ENCODE measurements at places on chromosomes 1 and 21.

GRCh38 chr1:153122831-153123421 lies 9.6 kb upstream of the SPRR2F start:
- DNase-seq, result no peak

DNA sequence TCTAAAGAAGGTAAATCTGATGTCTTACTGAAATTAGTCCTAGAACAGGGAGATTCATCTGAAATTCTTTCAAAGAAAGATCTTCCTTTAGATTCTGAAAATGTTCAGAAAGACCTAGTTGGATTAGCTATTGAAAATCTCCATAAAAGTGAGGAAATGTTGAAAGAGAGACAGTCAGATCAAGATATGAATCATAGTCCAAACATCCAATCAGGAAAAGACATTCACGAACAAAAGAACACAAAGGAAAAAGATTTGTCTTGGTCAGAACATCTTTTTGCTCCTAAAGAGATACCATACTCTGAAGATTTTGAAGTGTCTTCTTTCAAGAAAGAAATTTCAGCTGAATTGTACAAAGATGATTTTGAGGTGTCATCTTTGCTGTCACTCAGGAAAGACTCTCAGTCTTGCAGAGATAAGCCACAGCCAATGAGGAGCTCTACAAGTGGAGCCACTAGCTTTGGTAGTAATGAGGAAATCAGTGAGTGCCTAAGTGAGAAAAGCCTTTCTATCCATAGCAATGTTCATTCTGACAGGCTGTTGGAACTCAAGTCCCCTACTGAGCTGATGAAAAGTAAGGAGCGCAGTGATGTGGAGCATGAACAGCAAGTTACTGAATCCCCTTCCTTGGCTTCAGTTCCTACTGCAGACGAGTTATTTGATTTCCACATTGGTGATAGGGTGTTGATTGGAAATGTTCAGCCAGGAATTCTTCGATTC lies 61.6 kb upstream of the QSOX1 start:
- DNase-seq, result no peak

DNA sequence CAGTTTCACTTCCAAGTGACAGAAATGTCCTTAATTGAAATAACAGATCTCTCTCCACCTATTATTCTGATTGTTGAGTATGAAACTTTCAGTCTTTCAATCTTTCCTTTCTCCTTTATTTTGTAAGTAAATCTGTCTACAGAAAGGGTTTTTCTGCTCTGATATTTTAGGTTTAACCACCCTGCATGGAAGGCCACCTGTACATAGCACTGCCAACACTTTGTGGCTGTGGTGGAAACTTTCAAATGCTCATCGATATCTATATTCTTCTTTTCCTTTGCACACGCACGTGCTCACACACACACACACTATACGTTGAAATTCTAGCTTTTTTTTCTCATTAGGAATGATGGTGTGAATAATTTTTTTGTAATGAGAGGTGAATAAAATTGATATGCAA lies 1179.3 kb downstream of the KCNT2 start:
- DNase-seq, result no peak

DNA sequence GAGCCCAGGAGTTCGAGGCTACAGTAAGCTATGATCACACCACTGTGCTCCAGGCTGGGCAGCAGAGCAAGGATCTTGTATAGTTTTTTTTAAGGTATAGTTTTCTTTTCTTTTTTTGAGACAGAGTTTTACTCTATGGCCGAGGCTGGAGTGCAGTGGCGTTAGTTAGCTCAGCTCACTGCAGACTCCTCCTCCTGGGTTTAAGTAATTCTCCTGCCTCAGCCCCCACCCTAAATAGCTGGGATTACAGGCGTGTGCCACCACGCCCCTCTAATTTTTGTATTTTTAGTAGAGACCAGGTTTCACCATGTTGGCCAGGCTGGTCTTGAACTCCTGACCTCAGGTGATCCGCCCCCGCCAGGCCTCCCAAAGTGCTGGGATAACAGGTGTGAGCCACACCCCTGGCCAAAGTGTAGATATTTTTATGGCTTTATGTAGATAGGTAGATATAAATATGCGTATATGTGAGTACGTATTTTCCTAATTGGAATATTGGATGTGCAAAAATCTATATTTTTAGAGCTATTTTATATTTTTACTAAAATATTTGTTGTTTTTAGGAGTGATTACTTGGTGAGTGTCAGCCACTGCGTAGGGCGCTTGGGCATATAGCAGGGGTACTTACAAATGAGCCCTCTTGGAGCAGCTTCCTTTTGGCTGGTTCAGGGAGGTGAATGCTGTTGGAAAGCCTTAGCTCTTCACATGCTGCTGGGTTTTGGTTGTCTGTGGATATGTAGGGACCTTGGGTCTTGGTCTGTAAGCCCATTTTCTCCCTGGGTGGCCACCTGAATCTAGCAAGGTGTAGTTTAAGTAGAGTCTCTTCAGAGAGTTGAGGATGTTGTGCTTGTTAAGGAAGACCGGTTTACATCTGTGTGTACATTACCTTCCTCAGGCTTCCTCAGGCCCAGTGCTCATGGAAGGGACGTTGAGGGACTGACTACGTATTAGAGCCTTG lies 9.5 kb downstream of the KDM4A start:
- no peak for DNase-seq

DNA sequence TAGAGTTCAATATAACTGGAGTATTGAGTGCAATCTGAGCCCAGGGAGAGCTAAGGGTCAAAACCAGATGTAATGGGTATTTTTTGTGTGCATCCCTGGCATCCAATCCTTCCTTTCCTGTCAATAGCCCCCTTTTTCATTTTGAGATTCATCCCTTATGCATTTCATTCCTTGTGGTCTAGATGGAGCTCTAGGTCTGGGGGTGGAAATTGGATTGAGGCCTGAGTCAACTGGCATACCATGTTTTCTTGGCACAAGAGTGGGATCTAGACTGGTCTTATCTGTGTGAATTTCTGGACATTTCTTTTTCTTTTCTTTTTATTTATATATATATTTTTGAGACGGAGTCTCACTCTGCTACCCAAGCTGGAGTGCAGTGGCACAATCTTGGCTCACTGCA lies 67.3 kb upstream of the RAB3GAP2 start:
- no peak for DNase-seq

DNA sequence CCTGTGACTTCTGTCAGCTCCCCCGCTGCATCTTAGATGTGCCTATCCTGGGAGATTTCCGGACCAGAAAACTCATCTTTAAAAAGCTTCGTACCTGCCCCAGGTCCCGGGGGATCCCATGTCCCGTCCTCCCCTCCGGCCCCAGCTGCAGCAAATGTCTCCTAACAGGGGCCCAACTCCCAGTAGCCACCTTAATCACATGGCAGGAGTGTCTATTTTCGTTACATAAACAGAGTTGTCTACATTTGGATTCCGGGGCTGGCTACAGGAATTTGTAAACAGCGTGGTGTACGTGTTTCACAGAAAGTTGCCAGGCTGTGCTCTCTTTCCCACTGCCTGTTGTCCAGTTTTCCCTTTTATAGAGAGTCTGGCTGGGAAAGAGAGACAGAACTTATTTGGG lies 17.9 kb upstream of the KCNE2 start:
- DNase-seq, result no peak

DNA sequence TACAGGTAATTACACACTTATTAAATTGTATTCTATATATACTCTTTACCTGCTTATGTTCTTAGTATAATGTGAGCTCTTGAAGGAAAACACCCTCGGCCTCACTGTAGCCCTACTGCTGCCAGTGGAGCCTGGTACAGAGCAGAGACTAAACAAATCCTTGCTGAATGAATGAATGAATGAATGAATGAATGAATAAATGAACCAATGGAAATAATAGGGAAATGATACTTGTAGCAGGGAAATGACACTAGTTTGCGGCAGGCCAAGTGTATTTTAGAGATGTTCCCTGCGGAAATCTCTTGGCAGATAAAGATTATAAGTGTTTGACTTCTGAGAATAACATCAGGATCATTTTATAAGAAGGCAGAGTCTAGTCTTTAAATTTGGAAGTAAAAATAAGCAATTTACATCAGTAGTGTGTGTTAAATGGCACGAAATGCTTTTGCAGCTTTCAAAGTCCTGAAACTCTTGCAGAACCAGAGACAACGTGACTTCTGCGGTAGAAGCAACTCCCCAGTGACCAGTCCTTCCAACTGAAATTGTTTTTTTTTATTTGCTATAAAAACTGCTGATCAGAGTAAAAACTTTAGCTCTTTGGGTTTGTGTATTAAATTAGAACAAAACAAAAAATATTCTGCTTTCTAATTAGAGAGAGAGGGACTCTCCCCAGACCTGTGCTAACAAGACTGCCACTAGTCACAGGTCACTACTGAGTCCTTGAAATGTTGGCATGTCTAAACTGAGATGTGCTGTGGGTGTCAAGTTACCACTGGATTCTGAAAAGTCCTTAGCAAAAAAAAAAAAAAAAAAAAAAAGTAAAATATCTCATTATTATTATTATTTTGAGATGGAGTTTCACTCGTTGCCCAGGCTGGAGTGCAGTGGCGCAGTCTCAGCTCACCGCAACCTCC lies 199.3 kb upstream of the MAP1LC3C start:
- no peak for DNase-seq

DNA sequence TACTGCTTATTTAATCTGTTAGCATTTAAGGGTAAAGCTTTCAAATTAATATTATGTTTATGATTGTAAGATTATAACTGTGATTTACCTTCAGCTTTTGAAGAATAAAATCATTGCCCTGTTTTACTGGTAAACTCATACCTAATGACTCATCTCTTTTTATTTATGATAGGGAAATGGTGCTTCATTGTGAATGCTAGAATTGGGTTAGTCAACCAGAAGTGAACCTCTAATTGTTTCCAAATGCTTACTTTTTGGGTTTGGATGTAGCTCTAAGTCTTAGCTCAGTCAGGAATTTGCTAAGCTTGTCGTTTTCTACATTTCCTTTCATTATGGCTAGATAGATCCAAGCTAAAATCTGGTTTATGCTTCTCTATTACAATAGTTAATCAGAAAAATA lies 59.4 kb downstream of the SLC30A7 start:
- DNase-seq, result no peak

GRCh38 chr1:26090893-26091292 lies 20.7 kb upstream of the PDIK1L start:
- DNase-seq, result no peak

- DNase-seq, result no peak
These were observed 4.5 kb downstream of the EPHX1 start for GRCh38 chr1:225814381-225814780.

DNA sequence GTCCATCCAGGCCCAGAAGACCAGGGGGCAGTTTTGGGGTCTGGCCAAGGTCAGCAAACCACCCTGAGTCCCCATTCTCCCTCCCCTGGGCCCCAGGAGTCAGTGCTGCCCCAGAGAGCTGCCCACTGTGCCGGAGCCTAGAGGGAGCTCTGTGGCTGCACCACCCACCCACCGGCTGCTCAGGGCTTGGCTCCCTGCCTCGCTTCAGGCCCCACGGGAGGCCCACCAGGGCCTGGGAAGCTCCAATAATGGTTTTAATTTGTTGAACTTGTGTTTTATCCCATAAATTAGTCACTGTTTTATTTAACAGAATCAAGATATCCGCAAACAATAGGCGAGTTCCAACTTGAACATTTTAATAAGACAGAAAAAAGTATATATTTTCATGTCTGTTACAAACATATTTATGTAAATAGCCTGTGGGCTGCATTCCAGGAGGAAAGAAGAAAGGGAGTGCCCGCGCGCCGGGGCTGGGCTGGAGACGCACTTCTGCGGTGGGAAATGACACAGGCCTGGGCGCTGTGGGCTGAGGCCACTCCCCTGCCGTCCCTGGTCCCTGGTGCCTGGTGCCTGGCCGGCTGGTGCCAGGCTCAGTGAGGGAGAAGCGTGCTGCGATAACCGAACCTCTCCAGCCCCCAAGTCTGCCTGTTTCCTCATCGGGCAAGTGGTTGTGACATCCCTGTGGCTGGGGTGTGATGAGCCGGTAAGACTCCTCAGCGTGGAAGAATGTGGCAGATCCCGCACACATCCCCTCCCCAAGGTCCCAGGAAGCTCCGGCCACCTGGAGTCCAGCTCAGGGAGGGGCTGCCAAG lies 160.5 kb downstream of the PEX14 start:
- DNase-seq, result no peak

DNA sequence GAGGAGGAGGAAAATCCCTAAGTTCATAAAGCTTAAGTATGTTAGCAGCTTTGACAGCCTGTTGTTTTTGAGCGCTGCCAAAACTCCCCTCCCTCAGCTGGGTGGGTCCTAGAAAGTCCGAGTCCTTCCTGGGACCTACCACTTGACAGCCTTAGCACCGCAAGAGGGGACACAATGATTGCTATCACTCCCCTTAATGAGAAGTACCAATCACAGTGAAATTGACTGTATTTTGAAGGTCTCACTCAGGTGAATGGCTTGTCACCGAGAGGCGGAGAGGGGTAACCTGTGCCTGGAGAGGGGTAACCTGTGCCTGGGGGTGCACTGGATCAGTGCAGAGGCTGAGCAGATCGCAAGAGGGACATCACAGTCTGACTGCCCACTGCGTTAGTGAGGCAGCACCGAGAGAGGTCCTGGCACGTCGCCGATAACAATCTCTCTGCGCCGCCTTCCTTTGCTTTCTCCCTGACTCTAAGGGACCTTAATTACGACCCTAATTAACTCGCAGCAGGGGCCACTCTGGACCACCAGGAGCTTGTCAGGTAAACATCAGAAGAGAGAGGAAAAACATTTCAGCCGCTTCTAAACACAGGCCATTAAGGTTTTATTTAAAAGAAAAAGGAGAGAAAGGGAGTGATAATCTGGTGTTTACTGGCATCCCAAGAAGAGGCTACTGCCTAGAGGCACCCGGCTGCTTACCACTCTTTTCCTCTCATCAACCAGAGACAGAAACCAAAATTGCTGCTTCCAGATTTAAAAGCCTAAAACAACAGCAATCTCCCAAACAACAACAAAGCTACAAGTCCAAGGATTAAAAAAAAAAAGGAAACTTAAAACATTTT lies 25.7 kb upstream of the KCNK1 start:
- no peak for DNase-seq

DNA sequence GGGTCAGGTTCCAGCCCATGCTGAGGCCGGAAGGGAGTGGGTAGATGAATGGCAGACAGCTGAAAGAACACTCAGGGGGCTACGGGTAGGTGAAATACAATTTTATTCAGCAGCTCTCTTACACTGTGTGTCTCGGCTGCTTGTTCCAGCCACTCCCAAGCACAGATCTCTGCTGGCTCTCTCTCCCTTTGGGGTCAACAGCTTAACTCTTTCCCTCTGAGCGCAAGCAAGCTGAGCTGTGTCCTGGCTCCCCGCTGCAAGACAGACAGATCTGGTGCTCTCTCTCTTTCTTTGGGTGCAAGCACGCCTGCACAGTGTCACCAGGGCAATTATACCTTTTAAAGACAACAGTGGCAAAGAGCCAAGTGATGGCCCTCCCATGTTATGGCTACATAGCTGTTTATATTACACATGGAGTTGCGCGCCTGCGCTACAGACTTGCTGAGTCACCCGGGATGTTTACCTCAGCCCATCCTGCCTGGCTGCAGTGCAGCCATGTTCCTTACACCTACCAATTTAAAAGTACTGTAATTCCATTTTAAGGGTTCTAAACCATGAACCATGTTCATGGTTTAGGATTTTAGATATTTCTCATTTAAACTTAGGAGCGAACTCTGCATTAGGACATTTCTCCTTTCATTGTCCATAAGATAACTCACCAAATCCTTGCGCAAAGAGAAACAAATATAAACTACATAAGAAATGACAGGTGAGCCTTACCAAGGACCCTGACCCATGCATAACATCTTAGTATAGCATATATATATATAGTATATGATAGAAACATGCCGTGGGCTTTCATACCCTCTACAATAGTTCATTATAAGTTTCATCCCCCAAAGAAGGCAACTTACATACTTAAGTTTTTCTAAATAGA lies 396.5 kb downstream of the SMYD3 start:
- DNase-seq, result no peak
